ENCODE measurements at places on chromosomes 3 and 15.

- DNase-seq: no peak
Observed at GRCh38 chr3:97830638-97831037, 8.8 kb downstream of the CRYBG3 start.

DNA sequence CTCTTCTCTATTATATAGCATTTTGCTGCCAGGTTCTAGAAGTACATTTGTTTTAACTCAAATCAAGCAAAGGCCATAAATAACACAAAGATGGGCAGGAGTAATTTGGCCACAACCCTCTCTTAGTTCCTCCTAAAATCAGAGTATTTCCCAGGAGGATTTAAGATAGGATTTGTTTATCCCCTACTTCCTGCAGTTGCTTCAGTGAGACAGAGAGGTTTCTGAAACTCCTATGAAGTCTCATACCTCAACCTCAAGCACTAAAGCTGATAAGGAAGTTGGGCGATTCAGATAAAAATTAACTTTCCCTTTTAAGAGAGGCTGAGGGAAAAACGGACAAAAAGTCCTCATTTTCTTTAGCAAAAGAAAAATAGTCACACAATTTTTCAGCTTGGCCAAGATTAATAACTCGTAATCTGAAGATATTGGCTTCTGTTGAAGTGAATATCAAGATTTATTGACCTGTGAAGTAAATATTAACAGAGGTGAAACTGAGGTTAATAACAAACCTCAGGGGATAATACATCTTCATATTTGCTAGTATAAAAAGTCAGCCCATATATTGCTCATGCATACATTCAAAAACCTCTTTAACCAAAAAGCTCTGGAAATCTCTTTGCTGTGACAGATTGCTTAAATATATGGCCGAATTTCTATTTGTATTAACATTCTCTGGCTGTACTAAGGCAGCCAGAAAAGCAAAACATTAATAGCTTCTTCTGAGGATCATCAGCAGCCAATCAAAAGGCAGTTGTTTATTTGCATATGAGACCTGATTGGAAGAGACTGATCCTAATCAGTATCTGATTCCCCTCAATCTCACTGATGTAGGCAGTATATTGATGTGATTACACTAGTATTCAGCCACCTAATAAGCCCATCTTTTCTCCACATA, 90.6 kb upstream of the GADL1 start:
- DNase-seq: no peak

DNA sequence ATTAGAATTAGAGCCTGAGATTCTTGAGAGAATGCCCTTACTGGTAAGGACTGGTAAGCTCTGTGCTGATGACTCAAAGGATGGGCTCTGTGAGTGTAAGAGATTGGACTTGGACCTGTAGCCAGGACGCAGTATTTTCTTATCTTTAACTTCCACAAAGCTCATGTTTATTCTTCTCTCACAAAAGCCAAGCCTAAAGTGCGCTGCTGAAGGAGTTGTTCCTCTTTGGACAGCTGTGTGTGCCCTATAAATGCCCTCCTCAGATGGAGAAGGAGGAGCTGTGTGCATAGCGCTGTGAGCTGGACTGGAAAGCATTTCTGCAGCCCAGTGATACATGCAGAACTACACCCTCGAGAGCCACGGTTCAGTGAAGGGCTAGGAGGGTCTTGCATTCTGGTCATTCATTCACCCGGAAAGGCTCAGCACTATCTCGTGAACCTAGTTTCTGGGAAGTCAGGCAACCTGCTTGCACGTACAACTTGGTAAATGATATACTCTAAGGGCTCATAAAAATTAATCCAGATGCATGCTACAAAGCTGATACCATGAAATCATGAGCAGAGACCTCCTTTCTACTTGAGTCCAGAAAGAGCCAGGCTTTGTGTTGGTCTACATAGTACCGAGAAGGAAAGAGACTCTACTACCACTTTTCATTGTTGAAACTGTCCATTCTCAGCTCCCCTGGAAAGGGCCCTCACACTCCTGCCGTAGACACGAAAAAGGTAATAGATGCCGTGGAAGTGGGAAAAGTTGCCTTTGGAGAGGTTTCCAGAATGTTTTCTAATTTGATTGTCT, 103.0 kb upstream of the TBL1XR1 start:
- no peak for DNase-seq

GRCh38 chr3:125054449-125055329, 1.1 kb downstream of the HEG1 start:
- no peak for DNase-seq

DNA sequence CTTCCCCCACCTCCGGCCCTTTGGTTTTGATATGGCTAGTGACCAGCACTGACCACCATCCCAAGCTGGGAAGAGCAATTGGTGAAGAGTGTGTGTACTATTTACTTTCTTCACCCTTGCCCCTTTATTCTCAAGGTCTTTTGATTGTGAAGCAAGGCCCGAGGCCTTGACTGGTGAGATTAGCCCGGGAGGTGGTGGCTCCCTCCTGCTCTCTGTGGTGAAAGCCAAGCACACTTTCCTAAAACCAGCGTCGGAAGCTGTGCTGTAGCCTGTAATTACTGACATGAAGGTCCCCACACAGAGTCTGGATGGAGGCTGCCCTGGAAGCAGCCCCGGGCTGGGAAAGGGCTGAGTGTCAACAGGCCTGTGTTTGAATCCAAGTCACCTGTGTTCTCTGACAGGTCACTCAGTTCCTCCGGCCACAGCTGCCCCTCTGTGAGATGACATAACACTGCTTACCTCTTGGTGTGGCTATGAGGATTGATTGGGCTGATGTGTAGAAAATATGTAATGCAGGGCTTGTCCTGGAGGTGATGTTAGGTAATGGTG, 60.5 kb upstream of the PRR23C start:
- DNase-seq: no peak

- no peak for DNase-seq
Observed at GRCh38 chr15:36495456-36495991, 83.9 kb upstream of the CDIN1 start.

GRCh38 chr3:46675843-46676567, 17.5 kb downstream of the ALS2CL start:
- no peak for DNase-seq

DNA sequence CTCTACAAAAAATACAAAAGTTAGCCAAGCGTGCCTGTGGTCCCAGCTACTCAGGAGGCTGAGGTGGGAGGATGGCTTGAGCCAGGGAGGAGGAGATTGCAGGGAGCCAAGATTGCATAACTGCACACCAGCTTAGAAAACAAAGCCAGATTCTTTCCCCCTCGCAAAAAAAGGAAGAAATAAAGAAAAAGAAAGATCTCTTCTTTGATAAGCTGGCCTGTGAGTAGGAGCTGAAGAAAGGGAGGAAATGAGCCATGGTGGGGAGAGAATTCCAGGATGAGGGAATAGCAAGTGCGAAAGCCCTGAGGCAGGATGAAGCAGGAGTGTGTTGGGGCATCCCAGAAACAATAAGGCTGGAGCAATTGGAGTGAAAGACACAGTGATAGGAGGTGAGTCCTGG, 24.5 kb upstream of the TOP2B start:
- no peak for DNase-seq

GRCh38 chr3:129010310-129010956, 9.3 kb downstream of the EFCC1 start:
- no peak for DNase-seq

- DNase-seq: no peak
Observed at GRCh38 chr15:67146875-67147381, 81.5 kb downstream of the SMAD3 start.

GRCh38 chr3:192273697-192274010, 453.7 kb downstream of the FGF12 start:
- no peak for DNase-seq

DNA sequence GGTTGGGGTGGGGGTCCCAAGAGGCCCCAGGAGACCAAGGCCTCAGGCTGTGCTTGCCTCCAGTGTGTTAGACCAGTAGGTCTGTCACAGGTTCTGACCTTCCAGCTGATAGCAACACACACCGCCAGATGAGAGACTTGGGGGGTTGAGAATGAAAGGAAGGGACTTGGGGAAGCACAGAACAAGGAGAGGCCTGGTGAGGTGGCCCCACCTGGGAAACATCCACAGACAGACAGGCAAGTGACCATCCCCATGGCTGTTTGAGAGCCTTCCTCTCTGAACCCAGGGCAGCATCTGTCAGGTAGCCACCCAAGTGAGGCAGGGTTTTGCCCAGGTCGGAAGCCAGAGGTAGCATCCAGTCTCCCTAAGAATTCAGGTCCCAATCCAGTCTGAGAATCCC, 35.0 kb upstream of the VPS8 start:
- DNase-seq: no peak

DNA sequence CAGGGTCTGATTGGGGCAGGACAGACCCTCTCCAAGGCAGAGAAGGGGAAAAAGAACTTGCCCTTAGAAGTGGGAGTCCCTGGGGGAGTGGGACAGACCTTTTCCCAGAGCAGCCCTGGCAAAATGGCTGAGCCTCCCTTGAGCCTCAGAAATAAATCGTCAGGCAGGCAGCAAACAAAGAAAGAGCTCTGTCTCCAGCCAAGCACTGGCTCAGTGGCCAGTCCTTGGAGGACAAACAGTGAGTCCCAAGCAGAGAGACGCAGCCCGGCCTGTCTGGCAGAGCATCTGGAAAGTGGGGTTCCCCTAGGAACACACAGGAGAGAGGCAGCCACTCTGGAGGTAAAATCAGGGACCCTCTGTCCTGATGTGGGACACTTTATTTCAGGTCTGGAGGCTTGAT, 1.8 kb downstream of the SLC6A1 start:
- DNase-seq: no peak

DNA sequence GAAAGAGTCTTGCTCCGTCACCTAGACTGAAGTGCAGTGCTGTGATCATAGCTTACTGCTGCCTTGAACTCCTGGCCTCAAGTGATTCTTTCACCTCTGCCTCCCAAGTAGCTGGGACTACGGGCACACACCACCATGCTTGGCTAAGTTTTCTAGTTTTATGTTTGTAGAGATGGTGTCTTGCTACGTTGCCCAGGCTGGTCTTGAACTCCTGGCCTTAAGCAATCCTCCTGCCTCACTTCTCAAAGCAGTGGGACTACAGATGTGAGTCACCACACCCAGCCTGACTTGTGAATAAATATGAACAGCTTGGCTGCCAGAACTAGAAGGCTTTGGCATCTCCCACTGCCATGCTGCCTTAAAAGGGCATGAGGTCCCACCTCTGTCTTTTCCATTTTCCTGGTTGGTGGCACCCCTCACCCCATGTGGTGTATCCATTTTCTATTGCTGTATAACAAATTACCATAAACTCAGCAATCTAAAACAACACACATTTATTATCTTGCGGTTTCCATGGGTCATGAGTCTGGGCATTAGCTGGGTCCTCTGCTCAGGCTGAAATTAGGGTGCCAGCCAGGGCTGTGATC, 44.3 kb downstream of the PTPRG start:
- no peak for DNase-seq
